DMS 273 treated with DMSO at 0.1 percent for 48 hours (cell line): ENCODE measurements at places on chromosomes 1 and 21.

DNA sequence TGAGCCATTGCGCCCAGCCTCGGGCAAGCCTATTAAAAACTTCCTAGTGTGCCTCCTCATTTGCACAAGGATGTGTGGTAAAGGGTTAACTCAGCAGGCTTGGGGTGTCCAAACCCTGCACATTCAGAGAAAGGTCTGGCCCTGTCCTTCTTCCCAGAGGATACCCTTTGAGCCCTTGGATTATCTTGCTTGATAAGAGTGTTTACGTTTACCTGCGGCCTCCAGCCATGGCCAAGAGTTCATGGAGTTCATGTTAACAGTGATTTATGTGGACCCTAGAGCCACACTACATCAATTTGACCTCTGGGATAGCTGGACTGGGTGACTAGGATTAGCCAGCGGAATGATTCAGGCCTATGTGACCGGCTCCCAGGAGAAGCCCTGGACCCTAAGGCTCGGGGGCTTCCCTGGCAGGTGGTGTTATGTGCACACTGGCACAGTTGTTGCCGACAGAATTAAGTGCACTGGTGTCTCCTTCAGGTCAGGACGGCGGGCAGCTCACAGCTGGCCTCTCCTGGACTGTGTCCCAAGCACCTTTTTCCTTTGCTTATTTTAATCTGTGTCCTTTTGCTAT, 7.7 kb upstream of the TCP10L start:
- DNase-seq = no peak

- DNase-seq = no peak
Measured at GRCh38 chr1:183000167-183000962, 22.9 kb upstream of the LAMC1 start.

- DNase-seq = peak; percentile 70
Measured at GRCh38 chr1:116345843-116346242, 27.2 kb upstream of the ATP1A1 start.

- no peak for DNase-seq
Measured at GRCh38 chr1:97204468-97204867, 482.9 kb downstream of the PTBP2 start.

DNA sequence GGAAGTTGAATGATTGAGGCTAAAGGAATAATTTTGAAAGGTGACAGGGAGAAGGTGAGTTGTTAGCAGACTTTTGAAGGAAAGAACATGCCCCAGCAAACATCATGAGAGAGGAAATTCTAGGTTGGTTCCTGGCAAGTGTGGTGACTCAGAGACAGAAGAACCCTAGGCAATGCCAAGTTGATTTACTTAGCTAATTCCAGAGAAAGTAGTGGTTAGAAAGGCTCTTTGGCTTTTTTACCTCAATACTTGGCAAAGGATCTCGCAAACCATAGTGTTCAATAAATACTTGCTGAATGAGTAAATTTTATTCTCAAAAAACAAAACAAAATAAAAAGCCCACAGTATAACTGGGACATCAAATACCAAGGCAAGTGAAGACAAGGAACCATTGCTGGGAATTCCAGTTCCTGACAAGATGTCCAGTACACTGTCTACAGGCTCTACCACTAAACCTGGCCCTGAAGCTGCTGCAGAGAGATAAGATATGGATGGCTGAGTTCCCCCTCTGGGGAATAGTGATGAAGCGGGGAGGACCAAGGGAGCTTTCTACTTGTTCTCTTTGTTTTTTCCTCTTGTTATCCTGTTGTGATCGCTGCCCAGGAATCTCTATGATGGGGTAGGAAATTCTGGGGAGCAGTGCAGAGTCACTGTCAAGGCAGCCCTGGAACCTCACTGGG, 48.2 kb downstream of the IL12RB2 start:
- no peak for DNase-seq

- DNase-seq = no peak
Measured at GRCh38 chr1:204331275-204331674, 28.5 kb downstream of the PLEKHA6 start.

DNA sequence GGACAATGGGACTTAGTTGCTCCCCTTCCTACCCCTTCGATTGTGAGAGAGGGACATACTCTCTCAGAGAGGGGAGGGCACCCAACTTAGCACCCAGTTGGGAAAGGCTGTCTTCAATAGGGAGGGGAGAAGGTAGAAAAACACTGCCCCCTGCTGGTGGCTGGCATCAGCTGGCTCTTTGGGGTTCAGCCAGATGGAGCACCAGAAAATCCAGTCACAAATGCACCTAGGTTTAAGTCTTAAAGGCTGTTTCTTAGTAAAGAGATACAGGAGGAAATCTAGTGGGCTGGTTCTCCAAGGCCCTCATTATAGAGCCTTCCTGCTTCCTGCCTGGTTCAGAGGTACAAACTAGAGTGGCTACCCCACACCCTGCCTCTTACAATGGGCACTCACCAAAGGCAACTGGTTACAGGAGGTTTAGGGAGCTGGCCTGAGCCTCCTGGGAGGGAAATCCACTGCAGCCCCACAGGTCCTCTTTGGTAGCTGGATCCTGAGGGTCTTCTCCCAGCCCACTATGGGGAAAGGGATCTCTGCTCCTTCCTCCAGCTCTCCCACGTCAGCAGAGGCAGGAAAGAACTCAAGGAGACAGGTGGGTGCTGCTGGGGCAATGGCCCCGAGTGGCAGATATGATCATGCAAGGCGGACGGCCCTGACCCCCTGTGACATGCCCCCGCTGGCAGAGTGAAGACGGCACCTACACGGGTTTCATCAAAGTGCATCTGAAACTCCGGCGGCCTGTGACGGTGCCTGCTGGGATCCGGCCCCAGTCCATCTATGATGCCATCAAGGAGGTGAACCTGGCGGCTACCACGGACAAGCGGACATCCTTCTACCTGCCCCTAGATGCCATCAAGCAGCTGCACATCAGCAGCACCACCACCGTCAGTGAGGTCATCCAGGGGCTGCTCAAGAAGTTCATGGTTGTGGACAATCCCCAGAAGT, 28.3 kb downstream of the EIF2D start:
- DNase-seq = no peak

DNA sequence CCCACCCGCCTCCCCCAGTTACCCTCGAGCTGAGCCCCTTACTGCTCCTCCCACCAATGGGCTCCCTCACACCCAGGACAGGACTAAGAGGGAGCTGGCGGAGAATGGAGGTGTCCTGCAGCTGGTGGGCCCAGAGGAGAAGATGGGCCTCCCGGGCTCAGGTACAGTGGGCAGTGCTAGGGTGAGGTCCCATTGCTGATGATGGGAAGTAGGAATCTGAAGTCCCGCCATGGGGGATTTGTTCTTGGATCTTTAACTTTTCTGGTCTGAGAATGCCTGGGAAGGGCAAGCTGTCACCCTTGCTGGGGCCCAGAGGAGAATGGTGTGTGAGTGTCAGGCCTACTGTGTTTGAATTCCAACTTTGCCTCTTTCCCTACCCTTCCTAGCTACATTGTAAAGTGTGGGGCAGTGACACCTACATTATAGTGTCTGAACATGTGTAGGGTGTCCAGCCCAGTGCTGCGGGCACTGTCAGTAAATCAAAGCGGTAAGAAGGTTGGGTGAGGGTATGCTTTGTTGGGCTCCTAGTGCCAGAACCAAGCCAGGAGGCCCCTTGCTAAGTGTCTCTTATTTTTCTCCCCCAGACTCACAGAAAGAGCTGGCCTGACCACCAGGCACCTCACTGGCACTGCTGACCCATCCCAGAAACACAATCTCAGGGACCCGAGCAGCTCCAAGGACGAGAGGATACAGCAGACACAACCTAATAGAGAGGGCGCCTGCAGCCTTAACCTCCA, 44.7 kb downstream of the YARS1 start:
- no peak for DNase-seq

GRCh38 chr1:150621497-150622302, 7.7 kb downstream of the ENSA start:
- DNase-seq = peak; percentile 95

DNA sequence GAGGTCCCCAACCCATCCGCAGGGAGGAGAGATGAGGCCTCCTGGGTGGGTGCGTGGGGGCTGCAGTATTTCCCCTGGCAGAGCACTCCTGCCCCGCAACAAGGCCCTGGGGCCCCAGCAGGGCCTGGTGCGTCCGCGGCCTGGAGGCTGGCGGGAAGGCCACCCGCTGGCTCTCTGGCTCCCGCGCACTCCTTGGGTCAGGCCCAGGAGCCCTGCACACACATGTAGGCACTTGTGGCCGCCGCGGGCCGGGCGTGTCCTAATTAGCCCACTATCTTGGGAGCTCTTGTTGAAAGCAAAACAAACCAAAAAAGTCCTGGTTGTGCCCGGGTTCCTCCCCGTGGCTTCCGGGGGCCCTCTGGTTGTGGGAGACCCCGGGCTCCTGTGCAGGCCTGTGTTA, 49.7 kb upstream of the CCDC27 start:
- no peak for DNase-seq

DNA sequence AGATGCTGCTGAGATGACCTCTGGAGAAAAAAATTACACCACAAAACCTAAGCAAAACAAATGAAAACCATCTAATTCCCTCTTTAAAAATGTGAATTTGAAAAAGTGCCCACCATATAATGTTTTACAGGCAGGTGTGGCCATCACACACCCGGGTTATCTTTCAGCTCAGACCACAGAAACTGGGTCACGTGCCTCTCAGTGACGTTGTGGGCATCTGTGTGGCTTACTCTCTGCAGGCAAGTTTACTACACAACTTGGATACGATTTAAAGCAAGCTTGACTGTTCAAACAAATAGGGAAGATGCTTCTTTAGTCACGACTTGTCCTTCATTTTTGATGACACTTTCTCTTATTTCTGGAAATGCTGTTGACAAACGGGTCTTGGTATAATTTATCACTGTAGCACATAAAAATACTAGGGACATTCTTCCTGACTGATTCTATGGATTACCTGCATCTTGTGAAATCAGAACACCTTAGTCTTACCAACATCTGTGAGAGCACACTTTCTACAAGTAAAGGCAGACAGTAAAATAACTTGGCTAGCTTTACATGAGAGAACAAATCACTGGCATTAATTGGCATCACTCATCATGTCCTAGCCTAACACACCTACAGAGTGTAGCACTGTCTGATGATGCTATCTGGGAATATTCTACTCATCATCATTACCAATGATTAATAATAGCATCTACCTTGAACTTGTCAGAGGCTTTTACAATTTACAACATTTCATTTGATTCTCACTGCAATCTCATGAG, 89.3 kb upstream of the EDEM3 start:
- DNase-seq = no peak

DNA sequence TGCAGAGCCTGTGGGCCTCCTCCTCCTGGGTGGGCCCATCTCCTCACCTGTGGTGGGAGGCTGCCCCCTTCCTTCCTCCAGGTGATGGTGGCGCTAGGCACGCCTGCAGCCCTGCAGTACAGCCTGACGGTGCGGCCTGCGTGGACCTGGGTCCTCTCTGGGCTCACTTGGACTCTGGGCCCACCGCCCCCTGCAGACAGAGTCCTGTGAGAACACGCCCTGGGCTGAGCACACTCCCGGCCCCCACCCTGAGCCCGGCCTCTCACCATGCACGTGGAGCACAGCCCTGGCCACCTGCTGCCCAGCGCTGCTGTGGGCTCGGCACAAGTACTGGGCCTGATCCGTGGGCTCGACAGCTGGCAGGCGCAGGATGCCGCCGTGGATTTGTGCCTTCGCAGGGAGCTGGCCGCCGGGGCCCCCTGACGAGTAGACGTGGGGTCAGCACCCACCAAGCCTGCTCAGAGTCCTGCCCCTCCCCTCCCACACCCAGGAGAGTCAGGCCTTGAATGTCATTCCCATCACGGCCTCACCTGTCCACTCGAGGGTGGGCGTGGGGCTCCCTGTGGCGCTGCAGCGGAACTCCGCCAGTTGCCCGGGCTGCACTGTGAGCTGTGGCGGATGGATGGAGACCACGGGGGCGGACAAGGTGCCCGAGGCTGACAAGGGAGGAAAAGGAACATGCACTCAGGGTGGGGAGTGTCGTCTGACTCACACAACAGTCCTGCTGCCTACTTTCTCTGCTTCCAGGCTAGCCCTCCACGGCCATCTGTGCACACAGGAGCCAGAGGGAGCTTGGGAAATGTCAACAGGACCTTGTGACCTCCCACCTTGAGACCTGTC, 43.4 kb downstream of the LDLRAD2 start:
- DNase-seq = no peak

- DNase-seq = no peak
Measured at GRCh38 chr1:27689423-27690173, 17.6 kb upstream of the IFI6 start.

DNA sequence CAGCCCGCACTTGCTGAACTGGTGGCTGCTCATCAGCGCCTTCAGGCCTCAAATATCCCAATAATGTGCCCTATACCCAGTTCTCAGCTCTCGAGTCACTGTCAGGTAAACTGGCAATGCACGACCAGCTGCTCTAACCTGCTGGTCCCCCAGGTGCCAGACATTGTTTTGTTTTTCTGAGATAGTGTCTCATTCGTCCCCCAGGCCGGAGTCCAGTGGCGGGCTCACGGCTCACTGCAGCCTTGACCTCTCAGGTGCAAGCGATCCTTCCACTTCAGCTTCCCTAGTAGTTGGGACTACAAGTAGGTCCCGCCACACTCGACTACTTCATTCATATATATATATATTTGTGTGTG, 1.0 kb upstream of the NADK start:
- DNase-seq = no peak
